Right cardiac atrium (tissue), 5 donors: ENCODE measurements at places on chromosomes 1 and 21. TPM values are rescaled to one million over a fixed set of nuclear protein-coding genes. Genes with fewer than 3 reads are reported as not detected.
A peak's percentile ranks its signal among the peaks of the same experiment; 100 is the strongest.

KRTAP19-3 gene
- total RNA-seq: not detected

DNA sequence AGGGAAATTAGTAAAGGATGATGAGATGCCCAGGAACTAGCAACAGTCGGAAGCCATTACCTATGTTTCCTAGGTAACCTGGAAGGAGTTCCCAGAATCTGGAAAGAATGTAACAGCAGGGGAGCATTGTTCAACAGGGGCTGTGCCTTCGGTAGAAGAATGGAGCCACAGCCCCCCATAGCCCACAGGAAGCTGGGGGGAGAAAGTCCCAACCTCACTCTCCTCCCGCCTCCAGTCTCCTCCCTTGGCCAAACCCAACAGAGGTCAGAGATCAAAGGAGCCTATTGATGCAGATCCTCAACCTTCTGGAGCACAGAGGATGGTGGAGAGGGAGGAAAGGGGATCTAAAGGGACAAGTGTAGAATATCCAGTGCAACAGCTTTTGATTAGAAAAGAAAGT, 131.5 kb upstream of the SLC44A3 start:
- DNase-seq: no peak

CHI3L1 gene
- total RNA-seq: 2.0 TPM

DNA sequence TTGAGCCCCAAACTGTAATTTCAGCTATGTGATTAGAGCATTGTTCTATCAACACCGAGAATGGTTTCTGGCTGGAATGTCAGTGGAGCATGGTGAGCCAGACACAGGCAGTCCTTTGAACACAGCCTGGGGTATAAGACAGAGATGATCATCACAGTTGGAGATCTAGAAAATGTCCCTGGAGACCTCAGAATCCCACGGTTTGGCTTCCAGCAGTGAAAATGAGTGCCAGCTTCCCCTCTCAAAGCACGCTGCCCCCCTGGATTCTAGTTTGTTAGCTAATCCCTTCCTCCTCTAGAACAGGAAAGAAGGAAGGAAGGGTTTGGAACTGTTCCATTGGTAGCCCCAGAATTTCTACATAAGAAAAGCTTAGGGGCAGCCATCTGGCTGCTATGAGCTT, 59.9 kb upstream of the JAK1 start:
- DNase-seq: no peak

- DNase-seq: no peak
These were observed 5.1 kb downstream of the KRTAP22-1 start for GRCh38 chr21:30605968-30606367.

DNA sequence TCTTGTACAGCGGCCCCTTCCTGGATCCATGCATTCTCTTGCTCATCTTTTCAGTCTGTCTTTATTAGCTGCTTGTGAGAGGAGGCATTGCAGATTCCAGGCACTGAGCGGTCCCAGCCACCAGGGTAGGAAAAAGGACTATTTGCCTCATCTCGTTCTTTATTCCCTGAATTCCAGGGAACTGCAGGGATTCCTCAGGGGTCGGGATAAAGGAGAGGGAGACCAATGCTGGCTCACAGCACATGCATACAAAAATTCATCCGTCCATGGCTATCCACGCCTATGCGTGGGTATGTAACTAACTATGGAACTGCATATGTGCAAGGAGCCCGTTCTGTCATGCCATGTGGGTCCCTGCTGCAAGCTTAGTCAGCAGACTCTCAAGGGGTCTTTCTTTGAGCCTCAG, 879 bp upstream of the PLPPR5 start:
- no peak for DNase-seq

CCNL2 gene
- 83.1 TPM for total RNA-seq

LAD1 gene
- total RNA-seq: 1.3 TPM

- DNase-seq: peak; percentile 27
These were observed 1.4 kb upstream of the ARF1 start for GRCh38 chr1:228081144-228081543.

DNA sequence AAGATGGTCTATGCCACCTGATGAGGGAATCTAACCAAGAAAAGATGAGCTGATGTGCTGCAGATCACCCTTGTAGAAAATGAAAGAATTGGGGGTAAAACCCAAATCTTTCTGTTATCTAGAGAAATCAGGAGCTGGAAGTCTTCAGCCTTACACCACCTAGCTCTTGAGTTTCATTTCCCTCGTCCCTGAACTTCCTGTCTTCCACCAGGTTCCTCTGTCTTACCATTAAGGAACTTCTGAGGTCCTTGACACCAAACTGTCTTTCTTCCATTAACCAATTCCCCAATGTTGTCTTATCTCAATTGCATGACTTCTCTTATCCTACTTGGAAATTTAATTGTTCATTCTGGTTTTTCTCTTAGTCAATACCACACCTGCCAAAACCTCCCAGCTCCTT, 31.5 kb downstream of the LPAR3 start:
- no peak for DNase-seq

KRTAP23-1 gene
- not detected for total RNA-seq

- no peak for DNase-seq
These were observed 19.4 kb downstream of the TMEM81 start for GRCh38 chr1:205064741-205065316.

DNA sequence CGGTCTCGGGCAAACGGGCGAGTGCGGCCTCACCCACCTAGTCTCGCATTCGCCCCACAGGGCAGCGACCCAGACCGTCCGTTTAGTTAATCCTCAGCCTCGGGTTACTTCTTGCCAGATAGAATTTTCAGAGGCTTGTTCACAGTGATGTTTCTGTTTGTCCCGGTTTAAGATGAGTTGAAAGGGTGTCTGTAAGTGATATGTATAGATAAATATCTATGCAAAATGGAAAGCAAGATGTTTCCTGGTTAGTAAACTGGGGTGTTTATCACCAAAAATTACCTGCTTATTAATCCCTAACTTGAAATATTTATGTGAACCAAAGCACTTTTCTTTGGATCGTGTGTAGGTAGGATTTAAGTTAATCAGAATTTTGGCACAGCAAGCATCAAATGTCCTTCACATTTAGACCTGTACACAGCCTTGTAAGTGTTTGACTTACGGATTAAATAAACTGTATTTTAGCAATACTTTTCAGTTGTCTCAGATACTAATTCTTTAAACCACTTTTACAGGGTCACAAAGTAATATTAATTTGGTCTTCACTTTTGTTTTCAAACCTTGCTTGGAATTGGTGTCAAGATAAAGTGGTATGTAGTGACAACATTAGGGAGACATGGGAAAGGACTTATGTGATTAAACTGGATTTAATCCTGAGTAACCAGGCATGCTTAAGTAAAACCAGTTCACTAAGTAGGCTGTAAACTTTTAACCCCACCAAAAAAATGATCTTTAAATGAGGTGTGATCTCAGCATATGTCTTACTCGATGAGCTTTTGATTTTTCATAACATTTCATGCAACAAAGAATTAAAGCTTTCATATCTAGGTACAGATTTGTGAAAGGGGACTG, 914 bp downstream of the ZNF326 start:
- no peak for DNase-seq

DNA sequence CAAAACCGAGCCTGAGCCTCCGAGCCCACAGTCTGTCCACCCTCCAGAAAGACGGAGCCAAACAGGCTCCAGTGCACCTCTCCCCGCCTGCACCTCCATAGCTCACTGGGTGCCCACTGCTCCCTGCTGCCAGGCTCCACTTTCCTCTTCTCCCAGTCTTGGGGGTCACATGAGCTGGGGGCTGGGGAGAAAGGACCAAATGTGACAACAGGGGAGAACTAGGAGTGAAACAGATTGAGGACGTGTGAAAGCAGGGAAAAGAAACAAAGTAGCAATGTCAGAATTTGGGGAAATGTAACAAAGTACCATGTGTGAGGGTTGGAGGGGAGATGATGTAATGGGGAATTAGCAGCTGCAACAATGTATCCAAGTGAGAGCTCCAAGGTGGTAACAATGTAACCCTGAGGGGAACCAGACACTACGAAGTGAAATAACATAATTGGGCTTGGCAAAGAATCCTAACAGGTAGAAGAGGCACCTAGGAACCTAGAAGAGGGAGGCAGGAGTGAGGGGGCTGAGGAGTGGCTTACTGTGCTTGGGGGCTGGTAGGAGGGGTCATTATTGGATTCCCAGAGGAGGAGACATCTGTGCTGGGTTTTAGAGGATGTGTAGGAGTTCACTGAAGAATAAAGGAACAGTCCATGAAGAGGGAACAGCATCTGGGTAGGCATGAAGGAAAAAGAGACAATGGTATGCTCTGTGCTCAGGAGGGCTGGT, 12.5 kb downstream of the SDC3 start:
- DNase-seq: no peak

EPHB2 gene
- 2.0 TPM for total RNA-seq

EPB41 gene
- total RNA-seq: 17.1 TPM

- DNase-seq: peak; percentile 65
These were observed 56.9 kb downstream of the STUM start for GRCh38 chr1:226605318-226605950.

DNA sequence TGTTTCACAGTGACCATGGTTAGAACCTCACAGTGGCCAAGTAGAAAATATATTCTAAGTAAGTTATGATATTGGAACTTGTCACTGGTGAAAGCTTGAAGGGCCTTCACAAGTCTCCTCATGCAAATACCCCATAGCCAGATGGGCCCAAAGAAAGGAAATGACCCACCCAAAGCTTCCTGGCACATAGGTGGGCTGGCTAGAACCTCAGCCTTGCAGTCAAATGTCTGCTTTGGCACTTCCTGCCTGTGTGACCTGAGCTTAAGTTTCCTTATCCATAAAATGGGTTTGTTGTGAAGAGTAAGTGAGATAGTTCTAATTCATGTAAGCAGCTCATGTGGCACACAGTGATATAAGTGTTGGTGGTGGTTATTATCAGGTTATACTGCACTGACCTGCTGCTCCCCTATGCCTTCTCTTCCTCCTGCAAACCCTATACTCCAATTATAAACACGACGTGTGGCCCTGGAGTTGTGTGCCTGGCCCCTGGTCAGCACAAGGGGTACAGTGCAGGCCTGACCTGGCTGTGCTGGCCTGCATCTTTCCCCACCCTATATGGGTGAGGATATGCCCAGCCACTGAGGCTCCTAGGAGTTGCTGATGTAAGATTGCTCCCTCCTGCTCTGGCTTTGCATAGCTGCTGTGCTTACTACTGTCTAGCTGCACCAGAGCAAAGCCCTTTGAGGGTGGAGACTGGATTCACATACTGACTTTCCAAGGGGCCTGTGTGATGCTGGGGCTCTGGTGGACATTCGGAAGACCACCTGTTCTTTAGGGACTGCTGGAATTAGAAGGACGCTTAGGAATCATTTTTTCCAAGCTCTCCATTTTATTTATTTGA, 4.7 kb upstream of the SLFNL1 start:
- DNase-seq: no peak

DNA sequence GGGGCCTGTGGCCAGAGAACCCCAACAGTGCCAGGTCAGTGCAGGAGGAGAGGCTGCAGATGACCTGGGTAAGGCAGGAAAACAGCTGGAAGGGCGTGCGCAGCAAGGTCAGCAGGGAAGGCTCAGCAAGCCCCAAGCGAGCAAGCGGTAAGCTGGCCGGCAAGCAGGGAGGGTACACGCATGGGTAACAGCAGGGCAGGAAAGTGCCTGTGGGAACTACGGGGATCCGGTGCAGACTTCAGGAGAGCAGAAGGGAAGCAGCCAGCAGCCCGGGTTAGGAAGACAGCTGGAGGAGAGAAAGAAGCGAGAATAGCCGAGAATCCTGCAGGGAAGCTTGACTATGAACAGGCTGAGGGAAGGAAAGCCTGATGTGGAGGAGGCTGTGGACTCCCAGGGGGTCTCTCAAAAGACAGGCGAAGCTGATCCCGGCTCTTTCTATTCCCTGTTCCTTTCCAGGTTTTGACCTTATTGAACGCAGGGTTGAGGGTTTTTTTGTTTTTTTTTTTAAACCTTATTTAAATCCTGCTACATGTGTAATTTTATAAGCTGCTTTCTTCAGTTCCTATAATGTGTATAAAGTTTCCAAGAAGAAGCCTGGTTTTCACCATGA, 20.9 kb downstream of the UMODL1 start:
- DNase-seq: no peak

IL10 gene
- total RNA-seq: 5.9 TPM

GRCh38 chr1:220370041-220370700, 97.9 kb upstream of the RAB3GAP2 start:
- no peak for DNase-seq

DNA sequence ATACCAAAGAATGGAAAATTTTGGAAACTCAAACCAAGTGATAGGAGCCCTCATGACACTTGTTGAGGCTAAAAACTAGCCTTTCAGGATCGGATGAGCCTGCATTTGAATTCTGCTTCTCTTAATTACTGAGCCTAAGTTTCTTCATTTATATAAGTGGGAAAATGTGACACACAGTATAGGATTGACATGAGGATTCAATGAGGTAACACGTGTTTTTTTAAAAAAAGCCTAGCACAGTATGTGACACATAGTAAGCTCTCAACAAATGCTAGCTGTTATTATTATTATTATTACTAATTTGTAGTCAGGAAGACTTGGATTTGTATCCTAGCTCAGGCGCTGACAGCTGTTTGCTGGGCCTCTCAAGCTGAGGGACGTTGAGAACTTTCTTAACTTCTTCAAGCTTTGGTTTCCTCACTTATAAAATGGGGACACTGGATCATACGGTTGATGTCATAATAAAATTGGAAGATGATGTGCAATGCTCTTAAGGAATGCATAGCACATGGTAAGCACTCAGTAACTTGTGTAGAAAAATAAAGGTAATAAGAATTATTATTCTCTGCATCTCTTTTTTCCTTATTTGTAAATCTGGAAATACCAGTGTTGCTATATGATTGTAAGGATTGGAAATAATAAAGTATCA, 55.4 kb upstream of the JUN start:
- DNase-seq: no peak

- DNase-seq: peak; percentile 30
These were observed 38.5 kb upstream of the TMEM52 start for GRCh38 chr1:1957533-1957961.

- DNase-seq: no peak
These were observed 2.3 kb downstream of the LRRC8D start for GRCh38 chr1:89822999-89823628.

DNA sequence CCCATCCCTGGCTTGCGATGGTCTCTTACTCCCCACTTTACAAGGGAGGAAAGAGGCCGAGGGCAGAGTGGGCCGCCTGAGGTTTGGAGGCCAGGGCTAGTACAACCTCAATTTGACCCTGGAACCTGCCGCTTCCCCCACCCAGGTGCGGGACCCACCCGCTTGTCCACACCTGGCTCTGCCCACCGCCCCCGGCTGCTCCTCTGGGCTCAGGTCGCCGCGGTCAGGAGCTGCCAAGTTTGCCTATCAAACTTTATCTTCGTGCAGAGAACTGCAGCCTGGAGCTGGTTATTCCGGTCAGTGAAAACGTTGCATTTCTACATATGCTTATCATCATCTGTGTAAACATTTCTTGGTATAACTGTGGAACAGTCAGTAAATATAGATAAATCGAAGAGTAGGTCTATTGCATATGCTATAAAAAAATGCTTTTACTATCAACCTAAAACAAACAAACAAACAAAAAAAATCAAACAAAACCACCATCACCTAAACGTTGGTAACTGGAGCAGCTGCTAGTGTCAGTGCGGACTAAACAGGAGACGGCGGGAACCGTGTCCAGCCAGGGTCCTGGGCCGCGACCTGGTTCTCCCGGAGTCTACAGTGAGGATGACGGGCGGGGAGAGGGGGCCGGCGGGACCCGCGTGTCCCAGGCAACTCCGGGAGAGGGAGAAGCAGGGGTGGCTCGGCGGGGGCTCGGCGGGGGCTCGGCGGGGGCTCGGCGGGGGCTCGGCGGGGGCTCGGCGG, 906 bp upstream of the ADARB1 start:
- peak; percentile 72 for DNase-seq
